ENCODE measurements at places on chromosomes 6 and 20.

GRCh38 chr6:144471986-144472385, 186.9 kb downstream of the UTRN start:
- DNase-seq, result no peak

DNA sequence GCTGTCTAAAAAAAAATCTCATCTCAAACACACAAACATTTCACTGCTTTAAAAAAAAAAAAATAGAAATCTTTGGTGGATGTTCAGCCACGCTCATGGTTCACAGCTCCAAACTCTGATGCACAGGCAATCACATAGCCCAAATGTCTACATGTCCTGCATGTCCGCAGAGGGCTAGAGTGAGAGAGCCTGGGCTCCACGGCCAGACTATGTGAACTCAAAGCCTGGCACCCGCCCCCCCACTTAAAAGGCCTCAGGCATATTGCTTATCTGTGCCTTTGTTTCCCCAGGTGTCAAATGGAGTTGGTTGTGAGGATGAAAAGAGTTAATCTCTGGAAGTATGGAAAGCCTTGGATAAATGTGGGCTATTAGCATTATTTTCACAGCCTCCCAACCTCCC, 10.5 kb upstream of the PTGIS start:
- DNase-seq, result no peak

GRCh38 chr6:99333068-99333467, 16.4 kb downstream of the FAXC start:
- no peak for DNase-seq

DNA sequence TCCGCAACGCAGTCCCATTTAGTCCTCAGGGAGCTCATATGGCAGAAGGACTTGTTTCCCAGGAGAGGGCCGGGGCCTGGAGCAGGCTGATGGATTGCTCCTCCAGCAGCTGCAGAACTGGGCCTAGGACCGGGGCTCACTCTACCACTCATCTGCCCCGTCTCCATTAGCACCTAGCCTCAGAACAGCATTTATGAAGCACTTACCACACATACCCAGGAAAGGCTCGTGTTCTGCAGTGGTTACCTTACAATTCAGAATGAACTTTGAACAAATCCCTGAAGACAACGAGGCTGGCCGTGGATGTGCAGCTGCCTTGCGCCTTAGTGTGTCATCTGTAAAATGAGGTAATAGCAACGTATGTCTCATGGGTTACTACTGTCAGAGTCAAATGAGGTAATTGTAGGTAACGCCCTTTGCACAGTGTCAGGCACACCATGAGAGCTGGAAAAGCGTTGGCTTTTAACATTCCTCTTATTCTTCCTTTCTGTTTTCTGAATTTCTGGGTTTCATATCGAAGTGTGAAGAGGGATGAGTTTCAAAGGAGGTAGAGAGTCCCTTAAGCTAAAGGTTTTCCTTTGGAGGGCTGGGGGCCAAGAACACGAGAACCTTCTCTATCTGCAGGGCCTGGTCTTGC, 46.3 kb upstream of the CD93 start:
- DNase-seq, result no peak

DNA sequence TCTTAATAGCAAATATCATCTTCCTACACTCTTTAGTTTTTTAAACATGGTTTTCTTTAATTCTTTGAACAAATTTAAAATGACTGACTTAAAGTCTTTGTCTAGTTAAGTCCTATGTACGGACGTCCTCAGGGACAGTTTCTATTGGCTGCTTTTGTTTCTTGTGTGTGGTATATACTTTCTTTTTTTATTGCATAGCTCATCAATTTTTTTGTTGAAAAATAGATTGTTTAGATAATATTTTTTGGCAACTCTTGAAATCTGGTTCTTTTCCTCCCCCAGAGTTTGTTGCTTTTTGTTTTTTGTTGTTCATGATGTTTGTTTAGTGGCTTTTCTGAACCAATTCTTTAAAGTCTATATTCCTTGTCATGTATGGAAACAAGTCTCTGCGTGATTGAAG, 479.8 kb downstream of the PREX1 start:
- DNase-seq, result no peak

DNA sequence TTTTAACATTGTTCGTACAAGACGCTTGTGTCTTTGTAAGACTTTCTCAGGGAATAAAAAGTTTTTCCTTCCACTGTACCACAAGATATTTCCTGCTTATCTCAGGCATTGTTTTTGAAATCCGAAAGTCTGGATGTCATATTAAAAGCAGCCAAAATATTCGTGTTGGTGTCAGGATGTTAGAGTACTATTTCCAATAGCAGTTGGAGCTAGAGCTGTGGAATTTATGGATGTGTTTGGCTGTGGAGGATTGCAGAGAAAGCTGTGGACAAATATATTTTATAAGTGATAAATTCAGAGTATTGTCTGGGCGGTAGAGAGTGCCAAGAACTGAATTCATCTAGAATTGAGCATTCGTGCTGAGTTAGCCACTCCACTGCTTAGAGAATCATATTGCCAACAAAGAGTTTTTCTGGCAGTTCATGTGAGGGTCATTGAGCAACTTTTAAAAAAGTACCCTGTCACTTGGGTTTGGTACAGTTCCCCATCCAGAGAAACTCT, 57.7 kb downstream of the ZDHHC14 start:
- no peak for DNase-seq
